Common myeloid progenitor, CD34-positive (primary cell): ENCODE measurements at places on chromosomes 5 and 9.

DNA sequence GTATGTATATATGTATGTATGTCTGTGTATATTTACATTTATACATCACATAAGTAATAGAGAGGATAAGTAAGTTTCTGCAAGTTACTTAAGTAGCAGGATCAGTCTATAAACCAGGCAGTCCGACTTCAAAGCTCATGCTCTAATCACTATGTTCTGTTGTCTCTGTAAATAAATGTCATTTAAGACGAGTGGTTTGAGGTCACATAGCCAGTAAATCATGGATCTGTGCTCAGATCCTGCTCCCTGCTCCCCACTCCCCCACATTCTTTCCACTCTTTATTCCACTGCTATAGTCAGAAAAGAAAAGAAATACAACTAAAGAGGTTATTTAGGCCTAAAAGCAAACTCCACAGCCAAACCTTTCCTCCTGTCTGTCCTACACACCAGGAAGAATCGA lies 90.4 kb downstream of the SERINC5 start:
- no peak for DNase-seq

DNA sequence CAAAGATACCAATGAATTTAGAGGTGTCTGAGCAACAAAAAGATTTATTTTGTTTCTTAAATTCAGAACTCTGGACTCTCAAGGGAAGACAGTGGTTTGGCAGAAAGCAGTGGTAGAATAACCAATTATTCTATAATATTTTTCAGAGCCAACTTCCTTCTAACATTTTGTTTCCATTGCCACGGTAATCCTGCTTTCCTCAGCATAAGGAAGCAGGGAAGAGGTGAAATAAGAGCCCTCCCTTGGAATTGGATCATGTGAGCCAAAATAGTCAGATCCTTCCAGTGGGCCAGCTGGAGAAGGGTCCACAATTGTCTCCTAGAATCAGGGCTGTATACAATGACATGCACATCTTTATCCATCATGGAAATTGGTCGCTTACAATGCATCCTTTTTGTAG lies 130.0 kb upstream of the MAP1B start:
- no peak for DNase-seq

- peak; percentile 91 for DNase-seq
Observed at GRCh38 chr9:128877852-128878251, 3.9 kb downstream of the KYAT1 start.

GRCh38 chr9:114811301-114811700 lies 5.5 kb upstream of the TNFSF15 start:
- no peak for DNase-seq

GRCh38 chr9:16425562-16426231 lies 444.8 kb downstream of the BNC2 start:
- no peak for DNase-seq

- no peak for DNase-seq
Observed at GRCh38 chr9:29613773-29614172, 2040.5 kb upstream of the C9orf72 start.

DNA sequence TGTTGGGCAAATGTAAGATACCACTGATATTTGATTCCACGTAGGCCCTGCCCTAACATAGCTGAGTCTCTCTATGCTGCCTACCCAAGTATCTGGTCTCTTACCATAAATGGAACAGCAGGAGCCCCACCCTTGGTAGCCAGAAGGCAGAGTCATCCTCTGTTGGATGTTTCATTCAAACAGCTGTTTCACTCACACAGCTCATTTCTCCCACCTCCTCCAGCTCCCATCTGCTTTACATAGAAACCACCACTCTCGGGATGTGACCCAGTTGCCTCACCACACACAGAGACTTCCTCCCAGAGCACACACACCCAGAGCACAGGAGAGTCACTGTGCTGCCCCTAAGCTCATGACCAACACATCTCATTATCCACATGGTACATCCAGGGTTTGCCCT lies 165.3 kb downstream of the TMEM167A start:
- no peak for DNase-seq

- DNase-seq = no peak
Observed at GRCh38 chr5:74378464-74378863, 262.1 kb downstream of the ENC1 start.

DNA sequence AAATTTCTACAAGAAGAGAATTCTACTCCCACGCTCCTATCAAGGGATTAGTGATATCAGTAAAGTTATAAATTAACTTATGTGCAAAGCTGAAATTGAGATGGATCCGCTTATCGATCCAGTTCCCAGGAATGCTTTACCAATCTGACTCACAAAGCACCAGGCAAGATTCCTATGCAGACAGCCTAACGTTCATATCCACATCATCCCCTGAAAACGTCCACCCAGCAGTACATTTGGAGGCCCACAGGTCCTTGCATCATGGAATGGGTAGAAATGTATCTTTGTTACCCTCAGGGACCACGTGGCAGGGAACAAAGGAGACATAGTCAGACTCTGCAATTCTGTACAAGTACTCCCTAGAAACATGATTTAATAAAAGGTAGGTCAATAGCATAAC lies 147.4 kb downstream of the ESM1 start:
- DNase-seq = no peak

GRCh38 chr9:5628183-5628529 lies 751 bp upstream of the RIC1 start:
- DNase-seq = no peak
